ENCODE measurements at places on chromosomes 3 and 15.

- DNase-seq: no peak
These were observed 134.6 kb downstream of the SLCO3A1 start for GRCh38 chr15:91988071-91988470.

DNA sequence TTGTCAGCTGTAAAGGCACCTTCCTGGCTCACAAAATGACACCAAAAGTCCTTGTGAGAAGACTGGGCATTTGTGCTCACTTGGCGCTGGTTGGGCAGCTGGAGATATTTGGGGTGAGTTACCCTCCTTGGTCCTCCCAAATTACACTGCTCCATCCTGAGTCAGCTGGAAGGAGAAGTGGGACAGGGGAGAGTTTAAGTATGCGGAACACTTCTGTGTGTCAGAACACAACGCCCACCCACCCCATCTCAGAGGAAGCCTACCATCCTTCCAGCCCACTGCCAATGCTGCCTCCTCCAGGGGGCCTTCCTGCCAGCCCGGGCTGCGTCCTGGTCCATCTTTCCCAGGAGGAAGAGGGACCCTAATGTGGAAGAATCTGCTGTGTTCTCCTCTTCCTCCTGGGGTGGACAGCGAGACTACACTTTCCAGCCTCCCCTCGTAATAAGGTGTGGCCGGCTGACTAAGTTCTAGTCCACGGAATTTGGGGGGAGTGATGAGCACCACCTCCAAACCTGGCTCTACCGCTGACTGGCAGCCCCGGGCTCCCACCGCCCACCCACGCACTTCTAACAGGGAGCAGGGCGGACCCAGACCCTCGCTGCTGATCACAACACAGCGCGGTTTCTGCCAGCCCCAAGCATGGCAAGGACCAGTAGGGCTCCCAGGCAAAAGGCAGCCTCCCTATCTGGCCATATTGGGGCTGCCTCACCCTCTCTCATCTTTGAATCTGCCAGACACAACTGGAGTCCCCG is 265.0 kb downstream of the XXYLT1 start:
- no peak for DNase-seq

DNA sequence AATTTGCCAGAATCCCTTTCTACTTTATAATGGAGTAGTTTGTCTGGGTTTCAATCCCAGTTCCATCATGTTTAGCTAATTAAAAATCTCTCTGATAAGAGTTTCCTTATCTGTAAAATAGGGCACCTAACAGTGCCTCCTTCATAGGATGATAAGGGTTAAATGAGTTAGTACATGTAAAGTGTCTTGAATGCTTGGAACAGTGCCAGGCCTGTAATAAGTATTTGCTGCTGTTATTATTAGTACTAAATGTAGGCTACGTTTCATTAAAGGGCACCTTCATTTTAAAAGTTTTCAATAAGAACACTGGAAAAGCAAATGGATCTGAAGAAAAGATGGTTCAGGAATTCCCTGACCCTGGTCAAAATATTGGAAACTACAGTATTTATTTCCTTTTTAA is 11.8 kb upstream of the SLC2A2 start:
- DNase-seq: no peak

DNA sequence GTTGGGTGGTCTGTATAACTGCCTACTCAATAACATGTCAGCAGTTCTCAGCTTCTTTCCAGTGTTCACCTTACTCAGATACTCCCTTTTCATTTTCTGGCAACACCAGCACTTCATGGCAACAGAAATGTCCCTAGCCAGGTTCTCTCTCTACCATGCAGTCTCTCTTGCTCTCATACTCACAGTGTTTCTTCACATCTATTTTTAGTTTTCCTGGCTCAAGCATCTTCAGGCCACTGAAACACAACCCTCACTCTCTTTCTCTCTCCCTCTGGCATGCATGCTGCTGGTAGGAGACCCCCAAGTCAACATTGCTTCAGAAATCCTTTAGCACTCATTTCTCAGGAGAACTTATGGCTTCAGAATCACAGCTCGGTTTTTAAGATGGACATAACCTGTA is at the start of gene CAPN3:
Gene CAPN3, plus strand, starts transcription at position 253 of the 400 bp plus-strand sequence. CDS start 305 bp downstream, outside the sequence.
- no peak for DNase-seq

GRCh38 chr3:184259878-184260723 is 1.3 kb downstream of the CAMK2N2 start:
- no peak for DNase-seq

- no peak for DNase-seq
These were observed 29.4 kb upstream of the ACAD9 start for GRCh38 chr3:128849911-128850455.

- no peak for DNase-seq
These were observed 96.7 kb downstream of the ATP10A start for GRCh38 chr15:25766417-25766816.

DNA sequence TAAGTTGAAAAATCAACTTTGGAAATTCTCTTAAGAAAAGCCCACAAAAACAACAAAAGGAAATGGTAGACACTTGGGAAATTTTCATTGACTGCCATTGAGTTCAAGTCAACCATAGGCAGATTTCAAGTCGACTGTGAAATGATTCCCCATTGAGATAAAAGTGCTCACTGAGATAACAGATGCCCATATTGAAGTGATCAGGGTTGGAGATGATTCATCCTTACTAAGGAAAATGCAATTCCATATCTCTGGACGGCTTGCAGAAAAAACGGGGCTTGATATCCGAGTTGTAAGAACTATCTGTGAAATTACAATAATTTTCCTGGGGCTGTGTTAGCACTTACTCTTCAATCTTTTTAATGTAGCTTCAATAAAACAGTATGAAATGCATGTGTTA is 373.1 kb upstream of the THRB start:
- DNase-seq: no peak

DNA sequence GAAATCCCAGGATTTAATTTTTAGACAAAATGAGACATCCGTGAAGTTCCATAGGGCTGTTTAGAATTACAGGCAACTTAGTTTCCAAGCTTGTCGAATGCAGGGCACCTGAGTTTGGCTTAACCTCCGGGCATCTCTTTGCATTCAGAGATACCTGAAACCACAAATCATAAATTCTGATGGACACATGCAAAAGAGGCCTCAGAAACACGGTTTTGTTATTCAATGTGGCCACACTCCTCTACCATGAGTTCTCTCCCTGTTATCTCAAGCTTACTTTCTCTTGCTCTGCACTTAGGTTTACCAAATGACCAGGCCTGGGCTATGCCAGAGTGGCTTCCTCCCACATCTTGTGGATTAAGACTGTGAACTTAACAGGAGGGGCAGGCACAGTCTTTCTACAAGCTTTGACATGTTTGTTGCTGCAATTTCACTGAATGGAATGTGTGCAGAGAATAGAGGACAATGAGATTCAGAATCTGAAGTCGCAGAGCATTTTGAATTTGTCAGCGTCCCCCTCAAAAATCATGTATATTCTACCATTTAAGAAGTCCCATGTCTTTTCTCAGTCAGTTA is 137.7 kb downstream of the TPRG1 start:
- no peak for DNase-seq

DNA sequence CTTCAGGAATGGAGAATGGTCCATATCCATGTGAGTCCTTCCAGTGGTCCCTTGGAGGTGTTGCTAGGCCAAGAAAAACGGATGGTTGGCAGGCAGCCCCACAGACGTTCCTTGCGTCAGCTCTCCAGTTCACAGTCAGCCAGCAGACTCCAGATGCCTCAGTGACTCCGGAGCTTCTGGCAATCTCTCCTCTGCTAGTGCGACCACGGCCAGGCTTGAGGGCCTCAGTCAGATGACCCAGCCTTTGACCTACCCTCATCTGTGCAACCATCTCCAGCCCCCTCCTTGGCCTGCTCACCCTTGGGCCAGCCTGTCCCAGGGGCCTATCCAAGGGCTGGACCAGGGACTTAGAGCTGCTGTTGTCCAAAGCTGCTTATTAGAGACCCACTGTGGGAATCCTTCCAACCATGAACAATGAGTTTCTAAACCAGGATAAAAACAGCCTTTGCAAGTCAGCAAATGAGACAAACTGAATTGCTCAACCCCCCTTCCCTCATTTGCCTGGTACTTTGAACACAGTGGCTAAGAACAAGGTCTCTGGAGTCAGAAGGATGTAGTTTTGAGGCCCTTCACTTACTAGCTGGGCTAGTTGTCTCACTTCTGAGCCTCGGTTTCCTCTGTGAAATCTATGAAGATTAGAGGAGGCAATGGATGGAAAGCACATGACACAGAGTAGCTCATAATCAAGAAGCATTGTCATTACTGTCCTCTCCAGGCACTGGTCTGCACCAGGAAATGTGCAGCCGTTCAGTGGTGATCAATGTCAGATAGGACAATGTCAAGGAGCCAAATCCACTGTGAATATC is 44.8 kb downstream of the ANP32A start:
- no peak for DNase-seq

DNA sequence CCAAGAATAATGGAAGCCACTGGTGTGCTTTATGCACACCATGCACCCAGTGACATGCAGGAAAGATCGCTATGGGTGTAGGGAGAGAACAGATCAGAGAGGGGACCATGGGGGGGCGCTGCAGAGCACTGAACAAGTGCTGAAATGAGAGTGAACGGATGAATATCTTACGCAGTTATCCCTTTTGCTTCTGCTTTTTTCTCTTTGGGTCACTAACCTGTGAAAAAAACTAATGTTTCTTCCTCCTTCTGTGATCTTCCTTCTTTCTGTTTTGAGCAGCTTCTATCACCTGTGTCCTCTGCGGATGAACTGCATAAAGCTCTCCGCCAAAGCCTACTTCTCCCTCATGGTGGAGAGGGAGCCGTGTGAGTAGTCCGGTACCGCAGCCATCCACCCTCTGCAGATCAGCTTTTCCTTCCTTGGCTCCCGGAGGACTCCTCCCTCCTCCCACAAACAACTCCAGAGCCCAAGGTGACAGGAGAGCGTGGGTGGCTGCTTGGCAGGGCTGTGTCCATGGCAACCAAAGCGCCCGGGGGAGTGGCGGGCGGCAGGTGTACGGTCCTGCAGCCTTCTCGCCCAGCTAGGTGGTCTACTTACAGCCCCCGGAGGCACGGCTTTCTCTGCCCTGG is 106.2 kb downstream of the DGKG start:
- no peak for DNase-seq

DNA sequence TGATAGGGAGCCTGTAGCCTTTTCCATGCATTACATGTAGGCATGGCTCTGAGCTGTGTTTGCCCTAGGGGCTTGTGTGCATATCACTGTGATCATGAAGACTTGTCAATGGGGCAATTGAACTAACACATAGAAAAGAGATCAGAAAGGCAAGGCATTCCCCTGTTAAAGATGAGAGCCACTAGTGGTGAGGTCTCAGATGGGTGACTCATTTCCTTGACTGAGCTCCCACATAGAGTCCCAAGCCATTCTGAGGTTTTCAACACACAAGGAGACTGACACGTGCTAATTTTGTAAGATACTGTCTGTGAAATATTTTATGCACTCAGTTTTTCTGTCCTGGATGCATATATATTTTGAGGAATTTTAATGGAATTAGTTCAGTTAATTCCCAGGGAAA is 53.8 kb downstream of the SAMMSON start:
- DNase-seq: no peak

DNA sequence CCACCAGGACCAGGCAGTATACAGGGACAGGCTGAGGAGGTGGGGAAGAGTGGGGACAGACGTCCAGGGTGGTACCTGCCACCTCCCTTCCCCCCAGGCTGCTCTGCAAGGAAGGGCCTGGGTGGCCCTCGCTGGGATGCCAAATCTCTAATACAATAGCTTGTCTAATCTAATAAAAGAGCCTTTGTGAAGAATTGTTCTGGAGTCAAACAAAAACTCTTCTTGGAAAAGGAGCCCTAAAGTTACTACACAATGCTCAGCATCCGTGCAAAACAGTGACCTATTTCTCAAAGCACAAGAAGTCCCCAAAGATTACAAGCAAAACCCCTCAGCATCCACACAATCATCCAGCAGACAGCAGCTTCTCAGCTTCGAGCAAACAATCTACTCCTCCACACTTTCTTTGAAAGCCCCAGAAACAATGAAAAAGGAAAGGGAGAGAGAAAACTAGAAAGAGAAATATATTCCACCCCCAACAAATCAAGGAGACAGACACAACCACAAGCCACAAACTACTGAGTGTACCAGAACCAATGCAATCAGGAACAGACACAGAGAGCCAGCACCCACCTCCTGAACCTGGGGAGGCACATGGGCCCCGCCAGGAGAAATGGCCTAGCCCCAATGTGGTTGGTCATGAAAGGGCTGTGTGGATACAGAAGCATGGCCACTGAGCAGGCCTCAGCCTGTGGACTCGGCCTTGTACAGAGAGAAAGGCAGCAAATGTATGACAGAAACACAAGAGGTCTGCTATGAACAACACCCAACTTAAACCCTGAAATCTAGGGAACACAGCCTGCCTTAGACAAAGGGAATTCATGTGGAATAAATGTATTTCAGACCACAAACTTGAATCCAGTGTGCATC is 177.1 kb upstream of the CHRNA7 start:
- no peak for DNase-seq

GRCh38 chr15:60652870-60653269 is 173.9 kb upstream of the ICE2 start:
- DNase-seq: no peak

Measured in activated naive CD4-positive, alpha-beta T cell (primary cell).